ENCODE measurements at places on chromosomes 3 and 15.

DNA sequence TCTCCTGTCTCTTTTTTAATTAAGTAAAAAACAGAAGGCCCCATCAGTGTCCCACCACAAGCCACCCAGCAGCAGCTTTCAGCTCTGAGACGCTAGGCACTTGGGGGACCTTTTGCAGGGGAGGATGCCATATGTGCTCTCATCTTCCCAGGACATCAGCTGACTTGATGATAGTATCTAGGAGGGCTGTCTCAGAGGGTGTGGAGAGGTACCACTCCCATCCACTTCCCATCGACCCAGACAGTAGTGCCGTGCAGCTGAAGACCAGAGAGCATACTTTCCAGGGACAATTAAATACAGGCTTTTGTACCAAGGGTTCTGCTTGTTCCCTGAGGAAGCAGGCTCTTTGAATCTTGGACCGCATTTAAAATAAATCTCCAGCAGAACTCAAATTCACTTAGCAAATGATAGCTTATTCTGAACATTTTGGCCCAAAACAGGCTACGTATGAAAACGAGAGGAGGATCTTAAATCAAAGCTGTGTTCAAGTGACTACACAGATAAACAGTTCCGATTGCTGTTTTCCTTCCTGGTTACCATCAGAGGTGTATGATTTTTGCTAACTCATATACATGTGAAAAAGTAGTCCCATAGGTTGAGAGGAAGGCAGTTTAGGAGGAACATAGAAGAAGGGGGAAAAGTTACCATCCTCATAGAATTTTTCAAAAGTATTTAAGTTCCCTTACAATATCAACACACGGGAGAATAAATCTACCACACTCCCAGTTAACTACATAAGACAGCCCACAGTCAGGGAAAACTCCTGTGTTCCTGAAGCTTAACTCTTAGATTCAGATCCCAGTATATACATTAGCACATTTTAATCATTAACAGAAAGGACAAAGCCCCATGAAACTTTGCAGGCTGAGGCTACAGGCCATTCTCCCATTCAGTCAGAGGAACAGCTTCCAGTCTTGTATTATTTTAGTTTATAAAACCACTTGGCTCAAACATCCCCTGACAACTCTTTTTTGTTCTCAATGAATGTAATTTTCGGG, 9.5 kb downstream of the WNT5A start:
- no peak for DNase-seq

DNA sequence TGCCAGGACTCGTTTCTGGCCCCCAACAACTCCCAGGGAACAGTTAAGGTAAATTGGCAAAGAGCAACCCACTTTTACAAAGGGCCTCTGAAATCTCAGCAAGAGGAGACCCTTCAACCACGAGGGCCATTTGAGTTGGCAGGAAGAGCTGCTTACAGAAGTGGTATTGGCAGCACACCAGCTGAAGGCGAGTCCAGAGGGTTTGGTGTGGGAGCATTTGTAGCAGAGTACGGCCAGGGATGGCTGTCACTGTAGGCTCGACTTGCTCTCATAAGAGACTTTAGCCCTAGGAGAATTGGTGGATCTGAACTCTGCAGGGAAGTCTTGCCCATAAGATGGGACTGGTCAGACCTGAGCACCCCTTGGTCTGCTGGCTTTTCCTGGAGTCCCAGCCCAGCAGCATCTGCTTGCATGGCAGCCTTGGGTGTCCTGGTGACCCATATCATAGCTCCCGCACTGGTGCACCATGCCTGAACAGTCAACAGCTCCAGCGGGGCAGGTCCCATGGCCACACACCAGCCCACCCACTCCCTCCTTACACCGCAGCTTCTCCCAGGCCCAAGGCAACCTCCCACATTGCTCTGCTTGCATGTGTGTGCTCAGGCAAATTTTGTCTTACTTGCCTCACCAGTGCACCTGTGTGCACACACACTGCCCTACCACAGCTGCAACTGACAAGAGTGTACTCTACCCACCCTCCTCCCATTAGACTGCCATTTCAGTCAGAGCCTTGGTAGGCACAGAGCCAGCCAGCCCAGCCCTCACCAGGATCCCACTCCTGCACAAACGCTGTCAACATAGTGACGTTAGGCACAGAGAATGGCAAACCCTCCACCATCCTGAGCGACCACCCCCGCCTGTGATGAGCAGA, 861.6 kb upstream of the DPPA4 start:
- no peak for DNase-seq

GRCh38 chr3:12566976-12567375, 10.1 kb downstream of the MKRN2 start:
- DNase-seq, result no peak

- DNase-seq, result no peak
These were observed 38.2 kb downstream of the SHQ1 start for GRCh38 chr3:72810063-72810462.

GRCh38 chr3:101588616-101589015, 14.6 kb downstream of the PCNP start:
- no peak for DNase-seq

- no peak for DNase-seq
These were observed 175.9 kb downstream of the VGLL3 start for GRCh38 chr3:86814918-86815655.

- no peak for DNase-seq
These were observed 110.6 kb downstream of the LPP start for GRCh38 chr3:188264226-188265207.
